ENCODE measurements at places on chromosomes 7 and 10.
A peak's percentile ranks its signal among the peaks of the same experiment; 100 is the strongest.

DNA sequence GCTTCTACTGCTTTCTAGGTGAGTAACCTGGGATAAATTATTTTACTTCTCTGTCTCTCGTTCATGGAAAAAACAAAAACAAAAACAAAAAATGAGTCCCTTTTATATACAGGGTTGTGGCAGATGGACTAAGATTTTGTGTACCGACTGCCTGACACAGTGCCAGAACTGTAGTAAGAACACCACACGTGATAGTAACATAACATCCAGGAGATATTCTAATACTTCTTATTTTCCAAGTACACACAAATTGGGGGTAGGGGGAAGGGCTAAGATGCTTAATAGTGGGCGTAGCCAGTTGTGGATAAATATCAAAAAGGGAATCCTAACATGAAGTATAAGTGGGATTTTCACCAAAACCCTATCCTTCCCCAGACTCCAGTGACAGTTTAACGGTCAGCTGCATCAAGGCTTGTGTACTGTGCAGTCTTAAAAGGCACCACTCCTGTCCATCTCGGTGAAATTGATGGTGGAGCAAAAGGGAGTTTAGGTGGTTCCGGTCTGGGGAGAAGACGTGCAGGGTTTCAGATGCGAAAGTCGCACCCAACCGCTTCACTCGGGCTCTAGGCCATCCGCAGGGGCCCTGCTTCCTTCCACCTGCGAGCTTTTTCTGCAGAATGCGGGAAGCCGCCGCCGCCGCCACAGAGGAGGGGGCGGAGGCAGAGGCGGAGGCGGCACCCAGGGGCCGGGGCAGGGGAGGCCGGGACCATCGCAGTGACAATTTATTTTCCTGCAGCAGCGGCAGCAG is at the start of gene STAMBPL1:
TSS of gene STAMBPL1 (plus strand) at position 712 of the 748 bp plus-strand sequence. CDS start 21,464 bp downstream, outside the sequence.
- DNase-seq, result no peak

GRCh38 chr7:33667196-33667595 is 238.1 kb upstream of the BMPER start:
- no peak for DNase-seq

- no peak for DNase-seq
These were observed 58.5 kb downstream of the ATAD1 start for GRCh38 chr10:87759551-87759950.

- no peak for DNase-seq
These were observed 57.5 kb upstream of the CHCHD3 start for GRCh38 chr7:133139350-133139749.

DNA sequence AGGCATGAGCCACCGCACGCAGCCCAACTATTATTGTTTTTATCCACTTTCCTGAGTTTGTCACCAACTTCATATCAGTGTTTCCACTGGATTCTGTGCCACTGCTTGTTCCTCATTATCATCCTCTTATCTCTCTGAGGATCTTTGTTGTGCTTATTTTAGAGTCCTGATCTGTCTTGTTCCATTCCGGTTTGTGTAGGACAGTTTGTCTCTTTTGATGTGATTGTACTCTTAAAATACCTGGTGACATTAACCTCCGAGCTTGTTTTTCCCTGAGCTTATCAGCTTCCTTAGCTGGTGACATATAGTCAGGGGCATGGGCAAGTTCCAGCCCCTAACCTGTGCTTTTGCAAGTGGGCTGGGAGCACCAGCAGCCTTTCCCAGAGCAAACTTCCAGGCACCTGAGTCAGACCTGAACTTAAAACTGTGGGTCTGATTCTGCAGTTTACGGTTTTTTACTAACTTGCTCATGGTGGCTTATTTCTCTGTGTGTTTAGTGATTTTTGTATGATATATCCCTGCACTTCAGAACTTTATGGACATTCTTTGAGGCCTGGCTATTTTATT is 23.1 kb upstream of the FMC1 start:
- no peak for DNase-seq

- no peak for DNase-seq
These were observed 88.1 kb downstream of the AUTS2 start for GRCh38 chr7:69686366-69686765.

GRCh38 chr7:107169120-107170050 is 582 bp downstream of the HBP1 start:
- peak; percentile 89 for DNase-seq

DNA sequence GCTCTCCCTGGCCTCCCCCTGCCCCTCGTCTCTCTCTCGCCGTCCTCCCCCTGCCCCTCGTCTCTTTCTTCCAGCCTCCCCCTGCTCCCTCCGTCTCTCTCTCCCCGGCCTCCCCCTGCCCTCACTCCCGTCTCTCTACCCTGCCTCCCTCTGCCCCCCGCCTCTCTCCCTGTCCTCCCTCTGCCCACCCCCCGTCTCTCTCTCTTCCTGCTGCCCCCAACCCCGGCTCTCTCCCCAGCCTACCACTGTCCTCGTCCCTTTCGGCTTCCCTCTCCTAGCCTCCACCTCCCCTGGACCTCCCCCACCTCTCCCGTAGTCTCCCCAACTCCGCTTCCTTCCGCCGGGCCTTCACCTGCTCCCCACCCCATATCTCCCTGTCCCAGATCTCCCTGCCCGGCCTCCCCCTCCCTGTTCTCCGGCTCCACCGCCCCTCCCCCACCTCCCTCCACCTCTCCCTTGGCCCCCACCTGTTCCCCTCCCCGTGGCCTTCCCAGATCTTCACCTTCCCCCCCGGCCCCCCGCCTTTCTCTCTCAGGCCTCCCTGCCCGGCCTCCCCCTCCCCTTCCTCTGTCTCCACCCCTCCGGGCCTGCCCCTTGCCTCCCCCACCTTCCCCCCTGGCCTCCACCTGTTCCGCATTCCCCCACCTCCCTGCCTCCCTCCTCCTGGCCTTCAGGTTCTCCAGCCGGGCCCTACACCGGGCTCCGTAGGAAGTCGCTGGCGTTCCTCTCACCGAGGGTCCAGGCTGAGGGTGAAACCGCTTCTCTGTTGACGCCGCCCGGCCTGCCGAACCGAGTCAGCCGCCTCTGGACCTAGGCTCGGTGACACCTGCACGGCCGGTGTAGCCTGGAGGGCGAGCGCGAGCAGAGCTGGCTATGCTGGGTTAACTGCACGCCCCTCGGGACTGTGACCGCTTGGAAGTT is 1.2 kb downstream of the GET4 start:
- no peak for DNase-seq

DNA sequence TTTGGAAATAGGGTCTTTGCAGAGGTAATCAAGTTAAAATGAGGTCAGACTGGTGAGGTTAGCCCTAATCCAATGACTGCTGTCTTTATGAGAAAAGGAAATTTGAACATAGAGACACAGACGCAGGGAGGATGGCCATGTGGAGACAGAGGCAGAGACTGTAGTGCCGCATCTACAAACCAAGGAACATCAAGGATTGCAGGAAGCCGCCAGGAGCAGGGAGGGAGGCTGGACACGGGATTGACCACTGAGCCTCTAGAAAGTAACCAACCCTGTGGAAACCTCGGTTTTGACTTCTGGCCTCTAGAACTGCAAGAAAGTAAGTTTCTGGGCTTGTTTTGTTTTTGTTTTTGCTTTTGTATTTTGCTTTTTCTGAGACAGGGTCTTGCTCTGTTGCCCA is 68.4 kb upstream of the ADAM12 start:
- no peak for DNase-seq

DNA sequence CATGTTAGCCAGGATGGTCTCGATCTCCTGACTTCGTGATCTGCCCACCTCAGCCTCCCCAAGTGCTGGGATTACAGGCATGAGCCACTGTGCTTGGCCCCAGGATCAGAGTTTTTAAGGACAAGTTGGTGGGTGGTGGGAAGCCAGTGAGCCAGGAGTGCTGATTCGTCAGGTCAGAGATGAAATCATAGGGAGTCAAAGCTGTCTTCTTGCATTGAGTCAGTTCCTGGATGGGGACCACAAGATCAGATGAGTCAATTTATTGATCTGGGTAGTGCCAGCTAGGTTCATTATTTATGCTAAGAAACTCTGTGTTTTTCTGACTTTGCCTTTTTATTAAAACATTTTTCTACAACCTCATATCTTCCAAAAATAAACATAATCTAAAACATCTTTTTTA is 423.8 kb downstream of the ARL4A start:
- no peak for DNase-seq

DNA sequence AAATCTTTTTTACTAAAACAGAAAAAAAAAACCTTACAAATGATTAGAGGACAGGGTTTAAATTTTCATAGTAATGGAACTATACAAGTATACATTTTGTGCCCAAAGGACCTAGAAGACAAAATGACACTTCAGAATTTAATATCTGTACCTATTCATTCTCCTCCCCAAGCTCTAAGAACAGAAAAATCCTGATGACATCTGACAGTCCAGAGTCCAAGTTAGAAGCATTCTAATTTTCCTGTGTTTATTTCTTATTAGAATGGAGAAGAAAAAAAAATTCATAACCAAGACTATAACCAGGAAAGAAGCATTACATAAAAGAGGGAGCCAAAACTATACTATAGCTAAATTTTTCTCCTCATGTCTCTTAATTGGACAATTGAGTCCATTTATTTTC is 138.9 kb upstream of the SLC13A1 start:
- DNase-seq, result no peak
